Activated CD4-positive, alpha-beta T cell treated with anti-CD3 and anti-CD28 coated beads, Interleukin-2, Interleukin-4, amounts not matched to agents 100 ng/mL and 50 ng/mL, durations not matched to agents 16 hours and 8 hours (primary cell): ENCODE measurements at places on chromosomes 2 and 18.

- no peak for DNase-seq
Observed at GRCh38 chr2:214311031-214311533, 99.8 kb upstream of the VWC2L start.

- no peak for DNase-seq
Observed at GRCh38 chr2:239730897-239731296, 294.2 kb downstream of the NDUFA10 start.

GRCh38 chr18:9890957-9891356, 5.2 kb downstream of the TXNDC2 start:
- no peak for DNase-seq

GRCh38 chr18:78034755-78035154, 785.1 kb downstream of the GALR1 start:
- DNase-seq: no peak

DNA sequence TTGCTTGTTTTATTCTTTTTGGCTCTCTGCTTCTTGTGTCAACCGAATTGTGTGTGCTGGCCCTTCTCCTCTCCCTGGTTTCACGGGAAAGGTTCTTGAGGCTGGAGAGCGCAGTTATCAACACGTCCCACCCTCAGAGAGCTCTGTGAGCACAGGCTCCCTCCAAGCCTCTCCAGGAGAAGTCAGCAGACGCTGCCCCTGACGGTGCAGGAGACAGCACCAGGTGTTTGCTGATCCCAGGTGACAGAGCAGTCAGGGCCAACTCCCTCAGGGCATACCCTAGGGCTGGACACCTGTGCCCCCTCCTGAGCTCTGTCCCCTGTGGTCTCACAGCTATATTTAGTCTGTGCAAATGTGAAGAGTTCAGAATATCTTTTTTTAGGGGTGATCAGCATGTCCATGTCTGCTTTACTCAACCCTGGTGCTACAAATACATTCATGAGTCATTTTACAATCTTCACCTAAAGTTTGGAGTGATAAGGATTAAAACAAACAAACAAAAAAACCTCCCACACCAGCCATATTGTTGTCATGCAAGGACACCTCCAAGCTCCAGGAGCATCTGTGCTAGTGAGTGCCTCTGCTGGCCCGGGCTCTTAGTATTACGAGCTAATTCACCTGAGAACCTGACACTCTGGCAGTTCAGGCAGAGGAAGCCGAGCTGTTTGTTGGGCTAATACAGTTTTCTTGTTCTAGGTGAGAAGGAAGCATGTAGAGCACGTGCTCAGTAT, 65.9 kb upstream of the TMEM200C start:
- DNase-seq: no peak

DNA sequence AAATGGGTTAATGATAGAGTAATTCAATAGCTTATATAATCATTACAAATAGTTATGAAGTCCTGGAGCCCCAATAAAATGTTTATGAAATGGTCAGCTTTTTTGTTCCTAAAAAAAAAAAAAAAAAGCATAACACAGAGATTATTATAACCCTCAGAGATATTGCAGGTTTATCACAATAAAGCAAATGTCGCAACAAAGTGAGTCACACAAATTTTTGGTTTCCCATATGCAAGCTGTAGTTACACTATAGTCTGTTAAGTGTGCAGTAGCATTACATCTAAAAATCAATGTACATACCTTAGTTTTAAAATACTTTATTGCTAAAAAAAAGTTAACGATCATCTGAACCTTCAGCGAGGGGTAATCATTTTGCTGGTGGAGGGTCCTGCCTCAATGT, 20.0 kb downstream of the WDFY1 start:
- no peak for DNase-seq
